Ovary (tissue), 10 donors: ENCODE measurements at places on chromosomes 1 and 21. TPM values are rescaled to one million over a fixed set of nuclear protein-coding genes. Genes with fewer than 3 reads are reported as not detected.

Gene GCSAML
- total RNA-seq = 0.42 TPM

Gene TFF2
- 0.31 TPM for total RNA-seq

Gene GBP1
- 20.8 TPM for total RNA-seq

Gene CLCA4
- 0.23 TPM for total RNA-seq

DNA sequence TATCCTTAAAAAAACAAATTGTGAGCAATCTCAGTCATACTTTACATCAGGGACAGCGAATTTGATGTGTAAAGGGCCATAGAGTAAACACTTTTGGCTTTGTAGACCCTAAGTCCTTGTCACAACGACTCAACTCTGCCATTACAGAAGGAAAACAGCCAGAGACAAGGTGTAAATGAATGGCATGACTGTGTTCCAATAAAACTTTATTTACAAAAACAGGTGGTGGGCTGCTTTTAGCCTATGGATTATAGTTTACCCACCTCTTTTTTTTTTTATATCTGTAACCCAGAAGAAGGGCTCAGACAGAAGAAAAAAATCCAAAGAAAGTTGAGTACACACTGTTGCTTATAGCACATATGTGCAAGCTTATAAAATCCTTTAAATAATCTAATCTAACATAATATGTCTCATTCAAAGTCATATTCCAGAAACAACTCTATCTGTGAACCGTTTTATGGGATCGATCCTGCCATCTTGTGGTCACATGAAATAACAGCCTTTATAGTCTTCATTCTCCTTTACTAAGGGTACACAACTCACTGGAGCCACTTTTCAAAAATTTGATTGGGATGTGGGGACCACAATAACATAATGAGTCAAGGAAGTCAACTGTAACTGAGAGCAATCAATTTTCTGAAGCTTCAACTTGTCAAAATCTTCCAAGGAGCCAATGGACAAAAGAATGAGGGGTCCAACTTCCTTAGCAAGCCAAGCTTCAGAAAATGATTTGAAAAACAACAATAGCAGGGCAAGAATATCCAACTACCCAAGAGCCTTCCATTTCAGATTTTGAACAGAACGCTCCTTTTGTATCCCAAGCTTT is 142.2 kb upstream of the KRTAP19-8 start:
- no peak for DNase-seq

Gene CSF3R
- total RNA-seq = 4.9 TPM

DNA sequence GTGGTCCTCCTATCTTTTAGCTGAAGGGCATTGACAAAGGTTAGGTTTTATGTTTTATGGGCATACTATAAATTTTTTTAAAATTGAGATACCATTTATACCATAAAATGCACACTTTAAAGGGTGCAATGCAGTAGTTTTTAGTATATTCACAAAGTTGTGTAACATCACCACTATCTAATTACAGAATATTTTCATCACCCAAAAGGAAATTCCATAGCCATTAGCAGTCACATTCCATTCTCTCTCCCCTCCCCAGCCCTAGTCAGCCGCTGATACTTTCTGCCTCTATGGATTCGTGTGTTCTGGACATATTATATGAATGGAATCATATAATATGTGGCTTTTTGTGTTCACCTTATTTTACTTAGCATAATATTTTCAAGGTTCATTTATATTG is 135.8 kb upstream of the B3GALT2 start:
- no peak for DNase-seq
